Activated T-cell treated with anti-CD3 and anti-CD28 coated beads for 24 hours (primary cell): ENCODE measurements at places on chromosomes 7 and 10.

- no peak for DNase-seq
Measured at GRCh38 chr7:123751821-123752220, 3.0 kb upstream of the WASL start.

GRCh38 chr10:113153493-113154102 lies 203.6 kb downstream of the TCF7L2 start:
- no peak for DNase-seq

DNA sequence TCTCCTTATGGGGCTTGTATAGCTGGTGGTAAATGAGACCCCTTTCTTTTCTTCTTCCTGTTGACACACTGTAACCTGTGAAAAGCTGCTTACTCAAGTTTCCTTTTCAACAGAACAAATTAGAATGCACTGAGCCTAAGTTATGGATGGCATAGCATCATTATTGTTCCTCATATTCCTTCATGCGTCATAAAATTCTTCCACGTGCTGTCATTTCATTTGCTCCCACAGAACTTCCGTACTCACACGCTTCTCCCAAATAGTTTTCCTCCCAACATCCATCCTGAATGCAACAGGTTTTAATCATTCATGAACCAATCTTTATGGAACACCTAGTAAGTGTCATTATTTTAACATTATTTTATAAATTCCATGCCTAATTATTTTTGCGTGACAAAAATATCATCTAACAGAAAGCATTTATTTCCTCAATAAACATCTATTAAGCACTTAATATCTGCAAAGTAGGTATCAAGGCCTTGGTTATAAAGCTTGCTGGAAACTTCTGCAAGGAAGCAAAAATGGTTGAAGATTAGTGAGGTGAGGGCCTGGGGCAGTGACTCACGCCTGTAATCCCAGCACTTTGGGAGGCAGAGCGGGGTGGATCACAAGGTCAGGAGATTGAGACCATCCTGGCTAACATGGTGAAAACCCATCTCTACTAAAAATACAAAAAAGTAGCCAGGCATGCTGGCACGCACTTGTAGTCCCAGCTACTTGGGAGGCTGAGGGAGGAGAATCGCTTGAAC lies 18.9 kb upstream of the SEPTIN7 start:
- no peak for DNase-seq

DNA sequence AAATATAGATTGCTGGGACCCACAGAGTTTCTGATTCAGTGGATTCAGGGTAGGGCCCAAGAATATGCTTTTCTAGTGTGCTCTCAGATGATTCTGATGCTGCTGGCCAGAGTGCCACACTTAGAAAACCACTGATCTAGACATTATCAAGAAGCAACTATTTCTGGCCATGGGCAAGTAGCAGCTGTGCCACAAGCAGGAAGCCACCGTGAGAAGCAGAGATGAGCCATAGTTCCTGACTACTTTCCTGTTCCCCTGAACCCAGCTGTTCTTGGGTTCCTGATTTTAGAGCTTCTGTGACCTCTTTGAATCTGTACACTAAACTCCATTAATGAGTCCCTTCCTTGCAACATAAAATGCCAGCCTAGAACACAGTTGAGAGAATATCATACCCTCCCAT lies 38.1 kb upstream of the PIK3AP1 start:
- no peak for DNase-seq

- DNase-seq, result no peak
Measured at GRCh38 chr10:80252296-80252887, 37.1 kb downstream of the MAT1A start.

- no peak for DNase-seq
Measured at GRCh38 chr10:83666762-83667161, 472.5 kb upstream of the GHITM start.

DNA sequence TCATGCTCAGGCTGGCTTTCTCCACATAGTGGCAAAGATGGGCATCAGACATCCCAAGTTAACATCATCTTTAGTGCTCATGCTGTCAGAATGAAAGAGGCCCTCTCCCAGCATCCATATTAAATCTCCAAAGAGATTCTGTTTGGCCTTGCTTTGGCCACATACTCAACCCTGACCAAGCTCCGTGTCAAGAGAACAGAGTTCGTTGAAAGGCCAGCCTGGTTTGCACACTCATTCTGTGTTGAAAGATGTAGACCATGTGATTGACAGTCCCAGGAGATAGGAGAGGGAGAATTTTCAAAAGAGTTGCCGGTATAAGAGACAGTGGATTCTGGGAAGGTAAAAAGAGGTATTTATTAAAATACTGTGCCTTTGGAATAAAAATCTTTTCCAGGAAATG lies 19.7 kb downstream of the MET start:
- no peak for DNase-seq

DNA sequence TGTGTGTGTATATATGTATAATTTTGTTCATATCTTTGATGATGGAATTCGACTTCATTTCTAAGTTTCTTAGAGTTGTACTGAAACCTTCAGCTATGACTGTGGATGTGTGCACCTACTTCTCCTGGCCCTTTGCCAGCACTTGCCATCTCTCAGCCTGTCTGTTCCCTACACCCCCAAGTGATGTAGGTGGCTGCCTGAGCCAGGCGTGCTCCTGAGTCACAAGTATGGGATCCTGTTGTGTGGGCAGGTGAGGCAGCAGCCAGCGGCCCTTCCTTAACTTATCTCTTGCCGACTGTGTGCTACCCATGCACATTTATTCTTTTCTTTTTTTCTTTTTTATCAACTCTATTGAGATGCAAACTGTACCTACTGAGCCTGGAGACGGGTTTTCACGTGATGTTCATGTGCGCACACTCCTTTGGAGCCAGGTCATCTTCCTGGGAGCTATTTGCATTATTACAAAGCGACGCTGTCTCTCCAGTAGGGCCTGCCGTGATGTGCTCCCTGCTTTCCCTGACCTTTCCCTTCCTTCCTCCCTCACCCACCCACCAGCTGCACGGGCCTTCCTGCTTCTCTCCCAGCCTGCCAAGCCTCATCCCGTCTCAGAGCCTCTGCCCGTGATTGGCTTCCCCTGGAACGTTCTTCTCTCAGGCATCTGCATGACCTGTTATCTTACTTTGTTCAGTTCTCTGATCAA lies 31.3 kb upstream of the GALNT11 start:
- DNase-seq, result peak; percentile 3
